ENCODE measurements at places on chromosomes 1 and 21. TPM values are rescaled to one million over a fixed set of nuclear protein-coding genes. Genes with fewer than 3 reads are reported as not detected.

DNA sequence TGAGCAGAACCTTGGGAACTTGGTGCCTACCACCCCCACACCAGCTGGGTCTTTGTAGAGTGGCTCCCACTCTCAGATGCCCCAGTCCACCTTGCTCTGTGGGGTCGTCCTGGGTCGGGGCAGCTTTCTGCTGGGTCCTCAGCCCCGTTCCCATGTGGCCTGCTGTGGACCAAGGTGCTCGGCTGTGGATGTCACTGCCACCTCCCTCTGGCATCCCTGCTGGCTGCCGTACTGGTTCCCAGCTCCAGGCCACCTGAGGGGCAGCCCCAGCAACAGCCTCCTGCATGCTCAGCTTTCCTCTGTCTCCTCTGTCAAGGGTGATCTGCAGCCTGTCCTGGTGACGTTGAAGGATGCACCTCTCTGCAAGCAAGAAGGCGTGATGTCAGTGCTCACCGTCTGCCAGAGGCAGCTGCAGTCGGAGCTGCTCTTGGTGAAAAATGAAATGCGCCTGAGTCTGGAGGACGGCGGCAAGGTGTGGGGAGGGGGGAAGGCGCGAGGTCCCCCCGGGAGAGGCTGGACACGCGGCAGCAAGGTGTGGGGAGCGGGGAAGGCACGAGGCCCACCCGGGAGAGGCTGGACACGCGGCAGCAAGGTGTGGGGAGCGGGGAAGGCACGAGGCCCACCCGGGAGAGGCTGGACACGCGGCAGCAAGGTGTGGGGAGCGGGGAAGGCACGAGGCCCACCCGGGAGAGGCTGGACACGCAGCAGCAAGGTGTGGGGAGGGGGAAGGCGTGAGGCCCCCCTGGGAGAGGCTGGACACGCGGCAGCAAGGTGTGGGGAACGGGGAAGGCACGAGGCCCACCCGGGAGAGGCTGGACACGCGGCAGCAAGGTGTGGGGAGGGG is 45.9 kb upstream of the DIP2A start:
- no peak for DNase-seq

DNA sequence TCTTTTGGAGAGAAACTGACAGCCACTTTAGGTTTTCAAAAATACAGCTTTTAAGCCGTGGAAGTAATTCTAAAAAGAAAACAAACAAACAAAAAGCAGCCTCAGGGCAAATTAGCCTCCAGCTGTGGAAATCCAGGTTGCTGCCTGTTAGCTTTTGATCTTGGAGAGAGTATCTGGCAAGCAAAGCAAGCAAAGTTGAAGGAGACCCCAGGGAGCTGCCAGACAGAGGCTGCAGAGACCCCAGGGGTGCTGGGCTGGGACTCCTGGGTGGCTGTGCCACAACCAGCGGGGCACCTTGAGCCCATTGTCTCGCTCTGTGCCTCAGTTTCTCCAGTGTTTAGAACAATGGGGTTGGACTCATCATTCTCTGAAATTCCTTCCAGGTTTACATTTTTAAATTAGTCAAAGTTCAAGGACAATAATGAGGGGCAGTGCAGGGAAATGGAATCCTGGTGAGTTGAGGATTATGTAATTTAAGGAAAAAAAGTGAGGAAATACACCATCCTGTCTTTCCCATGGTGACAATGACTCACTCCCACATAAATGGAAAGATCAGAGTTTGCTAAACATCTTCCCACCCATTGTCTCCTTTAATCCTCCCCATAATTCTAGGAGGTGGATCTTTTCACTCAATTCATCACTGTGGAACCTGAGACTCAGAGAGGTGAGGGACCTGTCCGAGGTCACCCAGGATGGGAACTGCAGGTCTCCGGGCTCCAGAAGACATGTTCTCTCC is 480.5 kb downstream of the MATN1 start:
- DNase-seq: no peak

DNA sequence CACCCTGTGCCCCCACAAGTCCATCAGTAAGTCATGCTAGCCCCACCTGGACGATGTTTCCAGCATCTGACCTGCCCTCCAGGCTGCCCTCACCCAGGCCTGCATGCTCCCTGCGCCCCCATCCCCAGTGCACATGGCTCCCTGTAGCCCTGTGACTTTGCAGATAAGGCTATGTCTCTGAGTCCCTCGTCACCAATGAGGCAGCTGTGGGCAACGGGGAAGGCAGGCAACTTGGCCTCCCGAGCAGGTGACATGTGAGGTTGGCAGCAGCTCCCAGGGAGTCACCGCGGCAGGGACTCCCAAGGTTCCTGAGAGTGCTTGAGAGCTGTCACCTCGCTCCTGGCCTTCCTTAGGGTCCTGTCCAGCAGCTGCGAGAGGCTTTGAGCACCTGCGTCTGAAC is 32.4 kb upstream of the AGPAT3 start:
- no peak for DNase-seq

- DNase-seq: no peak
Observed at GRCh38 chr1:7993593-7994479, 32.3 kb downstream of the ERRFI1 start.

- DNase-seq: no peak
Observed at GRCh38 chr1:39359028-39359570, 132.3 kb upstream of the BMP8A start.

GRCh38 chr1:8113262-8114220 is 87.4 kb upstream of the ERRFI1 start:
- DNase-seq: no peak

SLC22A15 gene
- total RNA-seq: 0.04 TPM

STPG1 gene
- total RNA-seq: 4.6 TPM

DNA sequence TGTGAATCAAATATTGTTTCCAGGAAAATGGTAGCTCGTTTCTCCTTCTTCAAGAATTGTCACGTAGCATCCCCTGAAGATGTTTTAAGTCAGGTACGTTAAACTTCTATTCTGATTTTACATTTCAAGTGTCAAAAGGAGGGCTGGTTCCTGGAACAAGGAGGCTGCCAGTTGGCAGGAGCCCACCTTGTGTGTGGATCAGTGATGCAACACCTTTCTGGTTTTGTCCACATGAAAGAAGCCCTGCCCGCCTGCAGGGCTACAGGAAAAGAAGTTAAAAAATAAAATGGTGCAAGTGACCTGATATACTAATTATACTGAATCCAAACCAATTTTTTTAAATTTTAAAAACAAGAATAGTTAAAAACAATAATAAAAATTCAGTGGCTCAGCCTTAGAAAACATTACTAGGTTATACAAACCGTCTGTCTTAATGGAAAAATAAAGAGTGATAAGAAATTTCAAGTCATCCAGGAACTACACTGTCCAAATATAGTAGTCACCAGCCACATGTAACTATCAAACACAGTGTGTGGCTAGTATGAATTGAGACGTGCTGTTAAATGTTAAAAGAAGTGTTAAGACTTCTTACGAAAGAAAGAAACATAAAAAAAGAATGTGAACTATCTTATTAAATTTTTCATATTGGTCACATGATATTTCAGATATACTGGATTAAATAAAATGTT is 123.1 kb downstream of the APP start:
- DNase-seq: no peak

CENPF gene
- total RNA-seq: 68.2 TPM

GRCh38 chr1:202575918-202576653 is 134.2 kb downstream of the SYT2 start:
- DNase-seq: no peak

DNA sequence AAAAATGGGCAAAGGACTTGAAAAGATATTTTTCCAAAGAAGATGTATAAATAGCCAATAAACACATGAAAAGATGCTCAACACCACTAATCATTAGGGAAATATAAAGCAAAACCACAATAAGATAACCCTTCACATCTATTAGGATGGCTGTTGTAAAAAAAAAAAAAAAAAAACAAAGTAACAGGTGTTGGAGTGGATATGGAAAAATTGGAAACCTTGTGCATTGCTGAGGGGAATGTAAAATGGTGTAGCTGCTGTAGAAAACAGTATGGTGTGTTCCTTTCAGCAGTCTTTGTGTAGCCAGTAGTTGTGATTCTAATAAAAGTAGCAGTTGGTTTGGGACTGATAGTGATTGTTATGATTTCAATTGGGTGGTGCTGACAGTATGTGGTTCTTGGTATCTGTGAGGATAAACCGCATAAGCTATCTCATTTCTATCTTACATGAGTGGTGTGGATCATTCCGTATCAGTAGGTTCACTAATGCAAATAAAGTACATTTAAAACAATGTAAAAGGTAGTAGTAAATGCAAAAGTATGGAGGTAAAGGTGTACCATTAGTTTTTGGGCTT is 19.9 kb downstream of the MAN1A2 start:
- DNase-seq: no peak

DNA sequence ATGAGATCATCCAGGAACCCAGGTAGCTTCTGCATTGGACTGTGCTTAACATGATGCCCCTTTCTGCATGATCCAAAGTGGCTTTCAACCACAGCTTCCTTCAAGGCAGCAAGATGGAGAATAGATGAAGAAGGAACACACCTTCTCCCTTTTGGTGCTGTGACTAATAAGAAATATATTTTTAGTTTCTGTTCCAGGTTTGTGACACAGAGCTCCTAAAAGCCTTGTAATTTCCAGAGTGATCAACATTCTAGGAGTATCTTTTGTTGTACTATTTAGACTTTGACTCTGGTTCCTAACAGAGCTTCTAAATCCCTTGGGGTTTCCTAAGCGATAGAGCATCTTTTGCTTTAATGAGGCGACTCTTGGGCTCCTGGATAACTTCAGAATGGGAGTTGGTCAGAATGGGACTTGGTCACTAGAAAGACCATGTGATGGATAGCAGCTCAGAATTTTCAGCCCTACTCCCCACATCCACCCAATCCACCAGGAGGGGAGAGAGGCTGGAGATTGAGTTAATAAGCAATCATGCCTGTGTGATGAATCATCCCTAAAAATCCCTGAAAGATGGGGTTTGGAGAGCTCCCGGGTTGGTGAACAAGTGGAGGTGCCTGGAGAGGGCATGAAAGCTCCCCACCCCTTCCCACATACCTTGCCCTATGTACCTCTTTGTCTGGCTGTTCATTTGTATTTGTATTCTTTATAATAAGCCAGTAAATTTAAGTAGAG is 134.8 kb downstream of the FGGY start:
- DNase-seq: no peak

DNA sequence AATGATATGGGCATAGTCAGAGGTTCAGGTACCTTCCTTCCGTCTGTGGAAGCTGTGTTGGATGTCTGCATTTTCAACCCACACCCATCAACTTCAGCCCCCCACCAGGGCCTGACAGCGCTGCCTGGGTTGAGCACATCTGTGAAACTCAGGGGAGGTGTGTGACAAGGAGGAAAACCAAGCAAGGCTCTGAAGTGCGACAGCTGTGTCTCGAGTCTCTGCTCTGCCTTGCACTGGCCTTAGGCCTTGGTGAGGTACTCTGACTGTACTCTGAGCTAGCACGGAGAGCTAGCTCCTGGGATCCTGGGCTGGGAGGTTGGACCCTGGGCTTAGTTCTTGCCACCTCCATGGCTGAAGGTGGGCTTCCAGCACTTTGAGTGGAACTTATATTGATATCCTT is 9.1 kb downstream of the VANGL2 start:
- DNase-seq: no peak

ASPM gene
- 27.8 TPM for total RNA-seq

DNA sequence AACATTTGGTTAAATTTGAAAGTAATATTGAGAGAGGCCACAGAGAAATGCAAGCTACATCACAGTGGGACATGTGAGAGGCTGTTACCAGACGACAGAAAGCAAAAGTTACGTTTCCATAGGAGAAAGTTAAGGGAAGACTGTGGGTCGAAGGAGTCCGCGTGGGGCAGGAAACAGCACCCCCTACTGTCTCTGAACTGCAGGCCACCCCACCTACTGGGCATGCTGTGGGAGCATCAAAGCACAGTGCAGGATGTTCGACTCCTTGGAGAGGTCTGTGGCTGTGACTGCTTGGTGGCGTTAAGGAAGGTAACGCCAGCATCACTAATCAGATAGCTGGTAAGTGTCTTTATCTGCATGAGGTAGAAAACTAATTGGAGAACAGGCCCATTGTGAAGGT is 123.9 kb downstream of the PTBP2 start:
- no peak for DNase-seq

- DNase-seq: no peak
Observed at GRCh38 chr1:158285756-158286241, 3.9 kb upstream of the CD1C start.
